ENCODE measurements at places on chromosomes 13 and 19.
A peak's percentile ranks its signal among the peaks of the same experiment; 100 is the strongest.

GRCh38 chr19:4376991-4377781 lies 23.2 kb downstream of the SH3GL1 start:
- DNase-seq, result no peak

GRCh38 chr19:15169541-15170285 lies 31.1 kb downstream of the NOTCH3 start:
- DNase-seq, result no peak

DNA sequence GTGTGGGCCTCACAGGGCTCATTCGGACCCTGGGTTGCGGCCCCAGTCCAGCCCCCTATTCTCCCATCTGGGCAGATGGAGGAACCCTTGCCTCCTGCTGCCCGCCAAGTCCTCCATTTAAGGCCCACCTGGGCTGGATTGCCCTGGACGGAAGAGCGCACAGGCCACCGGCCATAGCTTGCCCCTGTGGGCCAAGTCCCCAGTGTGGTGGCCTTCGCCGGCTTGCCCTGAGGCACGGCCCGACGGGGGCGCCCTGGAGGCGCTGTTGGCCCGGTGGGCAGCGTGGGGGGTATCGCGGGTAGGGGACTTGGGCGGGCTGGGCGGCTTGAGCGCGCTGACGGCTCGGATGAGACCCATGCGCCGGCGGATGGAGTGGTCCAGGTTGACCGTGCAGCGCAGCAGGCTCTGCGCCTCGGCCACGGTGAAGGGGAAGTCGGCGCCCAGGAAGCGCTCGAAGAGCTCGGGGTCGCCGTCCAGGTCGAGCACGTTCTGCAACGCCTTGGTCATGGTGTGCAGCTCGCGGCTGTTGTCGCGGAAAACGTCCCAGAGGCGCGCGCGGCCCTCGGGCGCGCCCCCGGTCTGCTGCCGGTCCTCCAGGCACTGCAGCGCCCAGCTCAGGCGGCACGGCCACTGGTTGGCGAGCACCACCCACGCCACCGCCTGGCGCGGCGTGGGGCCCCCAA lies 8.8 kb downstream of the NKPD1 start:
- DNase-seq, result no peak

GRCh38 chr13:95455782-95456181 lies 96.7 kb upstream of the CLDN10 start:
- no peak for DNase-seq

GRCh38 chr19:19533841-19534240 lies 4.2 kb upstream of the CILP2 start:
- DNase-seq, result peak; percentile 40

GRCh38 chr19:8529369-8530006 lies 15.5 kb upstream of the ZNF414 start:
- DNase-seq, result no peak

Data from femur (tissue), 1 donor.